Progenitor cell of endocrine pancreas (in vitro differentiated cells): ENCODE measurements at places on chromosomes 13 and 19. TPM values are rescaled to one million over a fixed set of nuclear protein-coding genes. Genes with fewer than 3 reads are reported as not detected.

PRR36 gene
- 37.4 and 40.4 TPM in 2 replicates for total RNA-seq

CYP2F1 gene
- total RNA-seq = not detected in 2 replicates

RPS19 gene
- total RNA-seq = 2,232 and 2,439 TPM in 2 replicates

CRLF1 gene
- total RNA-seq = 4.4 and 6.0 TPM in 2 replicates

NCAN gene
- 0.17 and 0.36 TPM in 2 replicates for total RNA-seq

CCDC70 gene
- not detected in 2 replicates for total RNA-seq

PSG11 gene
- total RNA-seq = not detected in 2 replicates

DNA sequence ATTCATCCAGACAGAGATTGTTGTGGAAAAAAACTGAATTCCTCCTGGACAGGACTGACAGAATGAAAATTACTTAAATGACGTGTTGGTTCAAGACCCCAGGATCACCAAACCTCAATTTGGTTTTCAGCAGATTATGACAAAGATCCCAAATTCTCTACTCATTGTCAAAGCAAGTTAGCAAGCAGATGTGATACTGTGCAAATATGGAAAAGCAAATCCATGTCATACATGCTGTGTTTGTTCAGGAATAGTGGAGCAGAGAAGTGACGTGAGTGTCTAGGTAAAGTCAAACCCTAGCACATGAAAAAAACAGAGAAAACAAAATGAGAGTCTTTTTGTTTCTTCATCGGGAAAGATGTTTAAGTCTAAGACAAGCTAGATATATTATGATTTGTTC is 169.2 kb upstream of the NBEA start:
- H3K4me1 ChIP-seq = peaks cover 11% of the 10 kb centered on the region
- no peak overlapping the region for H3K27ac ChIP-seq
- DNase-seq = no peak
- H3K27me3 ChIP-seq = peaks cover 11% of the 10 kb centered on the region
- no peaks in the 10 kb centered on the region for H3K36me3 ChIP-seq

DNA sequence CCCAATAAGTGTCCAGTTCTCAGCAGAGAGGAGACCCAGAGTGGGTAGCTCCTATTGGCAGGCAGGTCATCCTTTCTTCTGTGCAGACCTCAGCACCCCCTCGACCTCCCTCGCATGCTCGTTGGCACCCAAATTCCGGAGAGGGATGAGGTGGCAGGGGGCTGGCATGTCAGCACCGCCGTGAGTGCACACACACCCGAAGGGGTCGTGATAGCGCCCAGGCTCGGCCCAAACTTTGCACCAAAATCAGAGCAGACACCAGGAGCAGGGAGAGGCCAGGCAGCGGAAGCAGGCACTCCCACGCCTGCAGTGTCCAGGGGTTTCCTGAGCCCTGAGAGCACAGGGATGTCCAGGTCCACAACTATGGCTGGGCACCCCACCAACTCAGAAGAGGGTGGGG is 1503.8 kb upstream of the PCDH20 start:
- peaks cover 2% of the 10 kb centered on the region for H3K4me1 ChIP-seq
- H3K4me3 ChIP-seq = no peak overlapping the region
- H3K27ac ChIP-seq = no peak overlapping the region
- no peaks in the 10 kb centered on the region for H3K27me3 ChIP-seq

DNA sequence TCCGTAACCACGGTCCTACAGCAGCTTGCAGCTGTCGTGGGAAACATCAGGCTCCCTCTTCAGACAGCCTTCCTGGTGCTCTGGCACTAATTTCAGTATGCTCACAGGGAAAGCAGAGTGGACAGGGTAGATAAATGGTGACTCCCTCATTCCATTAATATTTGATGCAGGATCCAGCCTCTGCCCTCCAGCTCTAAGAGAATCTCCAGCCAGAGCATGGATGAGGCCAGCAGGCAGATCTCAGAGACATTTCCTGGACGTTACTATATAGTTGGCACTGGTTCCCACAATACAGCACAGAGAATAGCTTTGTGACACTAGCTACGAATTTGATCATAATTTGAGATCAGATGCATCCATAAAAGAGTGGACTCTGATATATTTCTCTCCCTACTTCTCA is 341.4 kb downstream of the LIG4 start:
- no peak for DNase-seq
- no peak overlapping the region for H3K4me3 ChIP-seq
- H3K36me3 ChIP-seq = no peaks in the 10 kb centered on the region
- H3K4me1 ChIP-seq = no peaks in the 10 kb centered on the region
- H3K27me3 ChIP-seq = peaks cover 18% of the 10 kb centered on the region

DNA sequence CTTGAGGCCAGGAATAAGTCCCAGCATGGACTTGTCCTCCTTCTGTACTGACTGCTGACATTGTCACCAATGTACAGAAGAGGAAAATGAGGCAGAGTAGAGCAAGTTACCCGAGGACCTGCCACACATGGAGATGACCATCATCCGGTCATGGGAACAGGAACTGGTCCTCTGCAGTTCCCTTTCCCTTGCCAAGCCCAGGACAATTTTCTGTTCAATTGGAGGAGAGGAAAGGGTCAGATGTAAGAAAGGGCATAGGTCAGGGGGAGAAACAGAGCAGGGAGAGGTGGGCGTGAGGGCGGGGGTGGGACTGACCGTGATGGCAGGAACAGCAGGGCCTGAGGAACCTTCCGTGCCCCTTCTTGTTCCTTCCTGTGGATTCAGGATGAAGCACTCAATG is 18.6 kb downstream of the PHLDB3 start:
- H3K4me1 ChIP-seq = no peaks in the 10 kb centered on the region
- H3K27me3 ChIP-seq = no peaks in the 10 kb centered on the region
- H3K36me3 ChIP-seq = peaks cover 2% of the 10 kb centered on the region
- no peak for DNase-seq

GRCh38 chr13:51260154-51260553 is 38.0 kb downstream of the FAM124A start:
- H3K27ac ChIP-seq = no peak overlapping the region
- no peaks in the 10 kb centered on the region for H3K4me1 ChIP-seq
- DNase-seq = no peak
- H3K27me3 ChIP-seq = no peaks in the 10 kb centered on the region

- no peaks in the 10 kb centered on the region for H3K36me3 ChIP-seq
- peaks cover 23% of the 10 kb centered on the region for H3K27me3 ChIP-seq
- H3K27ac ChIP-seq = peak overlapping the region; percentile 93
- H3K4me3 ChIP-seq = peak overlapping the region; percentile 95
Measured at GRCh38 chr19:17469481-17470067, 750 bp upstream of the SLC27A1 start.

DNA sequence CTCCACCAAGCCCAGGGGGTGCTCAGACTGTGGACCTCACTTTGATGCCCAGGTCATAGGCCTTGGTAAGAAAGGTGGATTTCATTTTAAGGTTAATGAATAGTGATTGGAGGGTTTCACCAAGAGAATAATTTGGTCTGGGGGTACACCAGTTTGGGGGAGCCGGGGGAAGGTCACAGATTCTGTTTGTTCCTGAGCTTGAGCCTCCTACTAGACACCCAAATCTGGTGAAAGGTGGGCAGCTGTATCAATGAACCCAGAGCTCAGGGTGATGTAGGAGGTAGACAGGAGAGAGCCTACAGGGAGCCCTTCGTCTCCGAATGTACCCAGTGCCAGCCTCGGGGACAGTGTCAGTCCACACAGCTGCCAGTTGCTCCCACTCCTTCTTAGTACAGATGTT is 63.7 kb upstream of the ATP12A start:
- no peaks in the 10 kb centered on the region for H3K4me1 ChIP-seq
- H3K36me3 ChIP-seq = no peaks in the 10 kb centered on the region

- peaks cover 26% of the 10 kb centered on the region for H3K36me3 ChIP-seq
- no peaks in the 10 kb centered on the region for H3K27me3 ChIP-seq
- H3K4me3 ChIP-seq = no peak overlapping the region
Measured at GRCh38 chr19:38709119-38709518, 35.2 kb downstream of the CAPN12 start.
